ENCODE measurements at places on chromosomes 1 and 21. TPM values are rescaled to one million over a fixed set of nuclear protein-coding genes. Genes with fewer than 3 reads are reported as not detected.

CADM3 gene
- total RNA-seq: 1.2 TPM

MEX3A gene
- total RNA-seq: 2.1 TPM

KNCN gene
- total RNA-seq: not detected

PGM1 gene
- total RNA-seq: 171 TPM

DISC1 gene
- 1.9 TPM for total RNA-seq

S100B gene
- 31.8 TPM for total RNA-seq

OR2L3 gene
- total RNA-seq: not detected

CDK18 gene
- total RNA-seq: under 0.01 TPM

PPFIA4 gene
- 4.5 TPM for total RNA-seq

GSTM1 gene
- total RNA-seq: not detected

GRCh38 chr1:24309762-24310485, 9.2 kb upstream of the GRHL3 start:
- no peak for DNase-seq

GRCh38 chr1:156400191-156400935, 31.4 kb downstream of the RHBG start:
- DNase-seq: no peak

- DNase-seq: no peak
Observed at GRCh38 chr1:57393058-57393584, 30.7 kb downstream of the DAB1 start.

DNA sequence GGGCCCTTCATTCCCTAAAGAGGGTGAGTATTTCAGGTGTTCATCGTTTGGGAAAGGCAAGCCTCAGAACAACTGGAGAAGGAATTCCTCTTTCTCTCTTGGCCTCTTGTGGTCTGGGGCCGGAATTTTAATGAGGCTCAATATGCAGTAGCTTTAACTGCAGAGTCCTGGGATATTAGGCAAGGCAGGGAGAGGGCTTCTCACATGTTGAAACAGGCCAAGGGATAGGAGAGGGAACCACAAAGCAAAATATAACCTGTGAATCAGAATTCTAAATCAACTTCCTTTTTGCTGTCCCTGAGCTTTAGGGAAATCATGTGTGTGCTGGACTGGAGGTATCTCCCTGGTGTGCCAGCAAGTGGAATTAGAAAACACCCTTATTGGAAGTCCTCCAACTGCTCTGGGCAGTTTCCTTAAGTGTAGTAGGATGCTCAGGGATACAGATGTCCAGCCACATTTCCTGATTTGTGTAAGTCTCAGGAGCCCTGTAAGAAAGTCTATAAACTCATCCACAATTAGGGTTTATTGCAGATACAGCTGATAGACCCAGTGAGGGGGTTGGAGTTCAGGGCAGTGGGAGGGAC, 215.8 kb upstream of the ZRANB2 start:
- DNase-seq: no peak

GRCh38 chr1:94646786-94647555, 105.4 kb upstream of the F3 start:
- no peak for DNase-seq

DNA sequence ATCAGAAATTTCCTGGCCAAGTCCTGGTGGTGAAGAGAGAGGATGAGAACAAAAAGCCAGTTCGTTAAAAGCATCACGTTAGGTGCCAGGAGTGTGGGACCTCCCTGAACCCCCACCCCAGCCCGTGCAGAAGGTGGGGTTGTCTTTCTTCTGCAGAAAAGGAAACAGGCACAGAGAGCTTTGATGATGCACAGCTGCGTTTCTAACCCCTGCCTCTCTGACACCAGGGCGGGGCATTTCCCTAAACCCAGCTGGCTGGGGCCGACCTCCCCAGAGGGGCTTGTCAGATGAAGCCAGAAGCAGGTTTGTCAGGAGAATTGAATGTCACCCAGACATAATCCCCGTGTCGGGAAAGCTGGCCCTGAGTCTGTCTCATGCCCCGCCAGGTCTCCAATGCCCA, 189.3 kb upstream of the EDN2 start:
- DNase-seq: no peak

GRCh38 chr21:17501107-17502006, 11.5 kb upstream of the CXADR start:
- DNase-seq: peak; percentile 49

- no peak for DNase-seq
Observed at GRCh38 chr1:175192111-175192629, 406 bp downstream of the KIAA0040 start.

GRCh38 chr1:195773931-195774330, 834.3 kb downstream of the KCNT2 start:
- DNase-seq: no peak

DNA sequence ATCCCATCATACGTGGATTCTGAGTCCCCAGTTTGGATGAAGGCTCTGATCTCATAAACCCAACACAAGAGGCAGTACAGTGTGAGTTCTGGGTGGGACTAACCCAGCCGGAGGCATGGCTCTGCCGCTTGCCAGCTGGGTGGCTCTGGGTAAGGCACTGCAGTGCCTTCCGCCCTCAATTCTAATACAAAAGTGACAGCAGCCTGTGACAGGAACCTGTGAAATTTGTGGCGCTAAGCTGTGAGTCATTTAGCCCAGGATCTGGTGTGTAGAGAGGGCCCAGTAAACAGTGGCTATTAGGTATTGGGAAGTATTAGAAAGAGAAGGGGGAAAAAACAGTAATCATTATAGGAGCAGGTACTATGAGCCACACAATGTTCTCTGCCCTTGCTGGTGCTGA, 23.3 kb downstream of the HSPG2 start:
- DNase-seq: no peak

- DNase-seq: peak; percentile 20
Observed at GRCh38 chr1:117590273-117590925, 15.4 kb upstream of the TENT5C start.

DNA sequence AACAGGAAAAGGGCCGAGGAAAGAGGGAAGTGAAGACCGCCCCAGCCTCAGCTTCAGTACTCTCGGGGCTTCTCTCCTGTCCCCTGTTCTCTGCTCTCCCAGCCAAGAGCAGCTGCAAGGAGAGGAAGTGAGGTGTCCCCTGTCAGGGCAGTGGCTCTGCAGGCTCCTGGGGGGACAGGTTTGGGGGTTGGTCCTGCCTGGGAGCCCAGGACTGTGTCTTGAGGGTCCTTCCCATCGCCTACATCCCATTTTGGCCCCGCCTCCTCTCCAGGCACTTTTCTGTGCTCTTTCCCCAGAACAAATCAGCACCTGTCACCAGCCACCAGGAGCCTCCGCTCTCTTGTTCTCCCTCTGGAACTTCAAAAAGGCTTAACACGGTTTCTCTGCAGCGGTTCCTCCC, 82.6 kb downstream of the VWA5B1 start:
- DNase-seq: no peak

DNA sequence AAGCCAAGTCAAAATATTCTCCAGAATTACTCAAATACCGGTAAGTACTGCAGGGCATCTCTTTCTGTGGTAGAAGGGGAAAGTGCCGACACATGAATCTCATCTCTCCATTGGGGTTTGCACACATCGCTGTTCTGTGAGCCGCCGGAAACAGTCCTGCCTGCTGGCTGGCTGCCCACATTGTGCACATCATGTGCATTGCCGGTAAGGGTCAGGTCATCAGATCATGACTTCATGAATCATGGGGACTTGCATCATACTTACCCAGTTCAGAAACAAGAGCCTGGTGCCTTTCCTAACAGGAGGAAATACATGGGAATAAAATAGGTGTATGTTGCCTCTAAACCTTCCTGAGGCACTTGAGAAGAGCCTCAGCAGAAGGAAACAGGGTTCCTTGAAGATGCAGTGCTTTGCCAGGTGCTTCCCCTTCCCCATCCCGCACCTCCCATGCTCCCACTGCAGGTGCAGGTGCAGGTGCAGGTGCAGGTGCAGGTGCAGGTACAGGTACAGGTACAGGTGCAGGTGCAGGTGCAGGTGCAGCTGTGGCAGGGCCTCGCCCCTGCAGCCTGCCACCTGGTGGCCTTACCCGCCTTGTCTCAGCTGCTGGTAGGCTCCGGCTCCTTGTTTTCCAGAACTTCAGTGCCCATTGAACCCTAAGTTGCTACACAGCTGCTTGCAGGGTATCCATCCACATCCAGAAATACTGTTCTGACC, 26.5 kb downstream of the GPR137B start:
- DNase-seq: peak; percentile 72

DNA sequence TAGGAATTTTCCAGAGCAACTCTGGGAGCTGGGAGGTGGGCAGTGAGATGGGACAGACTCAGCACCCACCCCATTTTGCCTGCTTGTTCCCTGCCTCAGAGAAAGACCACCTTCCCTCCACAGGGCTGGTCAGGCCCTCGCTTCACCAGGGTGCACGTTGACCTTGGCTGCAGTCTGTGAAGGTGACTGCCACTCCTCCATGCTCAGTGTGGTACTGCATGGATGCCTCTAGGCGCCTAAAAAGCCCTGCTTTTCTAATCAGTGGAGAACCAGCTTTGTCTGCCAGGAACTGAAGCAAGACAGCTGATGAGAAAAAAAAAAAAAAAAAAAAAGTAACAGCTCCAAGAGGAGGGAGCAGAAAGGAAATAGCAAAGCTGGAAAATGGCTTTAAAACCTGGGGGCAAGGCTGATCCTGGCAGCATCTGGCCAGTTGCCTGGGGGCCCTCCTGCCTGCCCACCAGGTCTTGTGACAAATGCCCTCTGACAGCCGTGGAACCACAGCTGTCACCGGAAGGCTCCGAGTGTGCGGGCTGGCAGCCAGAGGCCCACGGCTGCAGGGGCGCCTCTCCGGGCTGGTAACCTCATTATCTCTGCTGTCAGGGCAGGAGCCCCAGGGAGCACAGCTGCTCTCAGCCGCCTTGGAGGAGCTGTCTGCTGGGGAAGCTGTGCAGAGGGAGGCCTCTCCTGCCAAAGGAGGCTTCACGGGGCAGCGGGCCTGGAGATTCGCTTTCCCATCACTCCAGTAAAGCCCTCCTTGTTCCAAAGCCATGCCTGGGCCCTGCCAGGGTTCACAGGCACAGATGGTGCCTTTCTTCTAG, 13.7 kb downstream of the KIAA1614 start:
- peak; percentile 97 for DNase-seq

DNA sequence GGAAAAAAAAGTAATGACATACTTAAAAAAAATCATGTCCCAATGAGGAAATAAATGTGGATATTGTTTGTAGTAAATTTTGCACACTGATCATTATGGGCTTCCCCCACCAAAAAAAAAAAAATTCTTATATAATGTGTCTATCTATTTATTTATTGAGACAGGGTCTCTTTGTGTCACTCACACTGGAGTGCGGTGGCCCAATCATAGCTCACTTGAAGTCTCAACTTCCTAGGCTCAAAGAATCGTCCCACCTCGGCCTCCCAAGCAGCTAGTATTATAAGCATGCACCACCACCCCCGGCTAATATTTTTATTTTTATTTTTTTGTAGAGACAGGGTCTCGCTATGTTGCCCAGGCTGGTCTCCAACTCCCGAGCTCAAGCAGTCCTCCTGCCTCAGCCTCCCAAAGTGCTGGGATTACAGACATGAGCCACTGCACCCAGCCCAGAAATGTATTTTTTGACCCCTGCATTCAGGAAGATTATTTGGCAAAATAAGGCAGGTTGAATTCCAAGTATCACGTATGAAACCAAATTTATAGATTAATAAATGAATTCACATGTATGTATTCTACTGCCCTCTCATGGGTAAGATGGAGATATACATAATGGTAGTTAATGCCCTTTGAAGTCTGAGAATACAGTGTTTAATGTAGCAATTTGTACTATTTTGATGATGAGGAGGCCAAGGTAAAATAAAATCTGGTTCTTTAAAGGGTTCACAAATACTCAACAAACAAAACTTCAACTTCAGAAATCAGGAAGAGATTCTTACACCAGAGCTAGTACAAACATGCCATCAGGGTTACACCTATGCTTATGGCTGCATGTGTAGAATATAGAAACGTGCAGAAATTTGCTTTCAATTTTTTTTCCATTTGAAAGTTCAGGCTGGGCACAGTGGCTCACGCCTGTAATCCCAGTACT, 1.4 kb upstream of the DENND2C start:
- DNase-seq: no peak

DNA sequence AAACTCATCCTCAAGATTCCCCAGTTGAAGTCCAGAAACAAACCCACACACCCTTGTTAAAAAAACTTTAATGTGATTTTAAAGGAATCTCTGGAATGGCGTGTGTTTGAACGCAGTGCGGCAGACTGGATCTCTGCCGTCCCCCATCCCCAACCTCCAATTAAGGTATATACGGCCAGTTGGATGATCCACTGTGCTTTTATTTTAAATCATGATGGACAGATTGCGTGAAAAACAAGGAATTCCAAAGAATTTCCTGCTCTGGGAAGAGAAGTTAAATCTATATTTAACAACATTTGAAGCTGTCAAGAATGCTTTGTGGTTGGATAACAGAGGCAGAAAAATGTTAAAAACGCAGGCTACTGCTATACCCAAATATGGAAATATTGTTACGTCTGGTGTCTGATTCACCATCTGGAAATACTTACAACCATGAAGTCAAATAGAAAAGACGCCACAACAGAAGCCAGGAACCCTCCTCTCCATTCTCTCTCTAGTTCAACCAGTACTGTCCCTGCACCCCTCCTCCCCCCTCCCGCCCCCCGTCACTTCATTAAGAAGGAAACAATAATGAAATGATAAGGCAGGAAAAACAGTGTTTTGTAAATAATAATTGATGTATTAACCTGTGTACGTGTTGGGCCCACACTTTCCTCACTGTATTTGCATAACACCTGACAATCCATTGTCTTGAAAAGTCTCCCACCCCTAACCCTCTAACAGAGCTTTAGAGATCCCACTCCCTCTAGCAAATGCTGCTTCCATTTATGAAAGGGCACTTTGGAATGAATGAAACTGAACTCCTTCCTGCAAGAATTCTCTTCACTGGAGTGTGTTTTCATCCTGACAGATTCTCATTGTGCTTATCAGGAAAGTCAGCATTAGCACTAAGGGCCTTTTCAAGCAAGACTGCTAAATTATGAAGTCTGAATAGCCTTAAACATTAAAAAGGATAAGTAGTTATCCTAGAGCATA, 2.0 kb upstream of the CCN1 start:
- DNase-seq: peak; percentile 97

- peak; percentile 90 for DNase-seq
Observed at GRCh38 chr1:24910751-24911650, 19.1 kb downstream of the RUNX3 start.

GRCh38 chr21:35711213-35711612, 349.1 kb downstream of the SETD4 start:
- DNase-seq: no peak

DNA sequence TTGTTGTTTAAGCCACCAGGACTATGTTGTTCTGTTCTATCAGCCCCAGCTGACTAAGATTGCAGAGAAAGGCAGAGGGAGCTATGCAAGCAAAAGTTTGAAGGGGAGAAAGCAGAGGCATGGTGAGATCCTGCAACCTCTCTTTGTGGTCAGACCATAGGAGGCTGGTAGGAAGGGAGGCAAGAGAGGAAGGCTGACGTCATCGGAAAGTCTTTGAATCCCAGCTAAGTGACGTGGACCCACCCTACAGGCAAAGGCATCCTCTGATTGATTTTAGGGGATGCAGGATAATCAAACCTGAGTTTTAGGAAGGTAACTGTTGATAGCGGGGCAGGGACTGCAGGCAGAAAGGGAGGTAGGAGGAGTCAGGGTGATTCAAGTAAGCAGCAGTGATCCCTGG, 23.3 kb upstream of the TNNI1 start:
- peak; percentile 26 for DNase-seq

- DNase-seq: no peak
Observed at GRCh38 chr1:161225178-161225533, 704 bp upstream of the TOMM40L start.

- DNase-seq: no peak
Observed at GRCh38 chr1:173112129-173112528, 61.4 kb upstream of the TNFSF18 start.

Data from RPMI7951 (cell line).